ENCODE measurements at places on chromosomes 1 and 21.

- no peak for DNase-seq
These were observed 65.9 kb upstream of the ATP5PO start for GRCh38 chr21:33981391-33982101.

DNA sequence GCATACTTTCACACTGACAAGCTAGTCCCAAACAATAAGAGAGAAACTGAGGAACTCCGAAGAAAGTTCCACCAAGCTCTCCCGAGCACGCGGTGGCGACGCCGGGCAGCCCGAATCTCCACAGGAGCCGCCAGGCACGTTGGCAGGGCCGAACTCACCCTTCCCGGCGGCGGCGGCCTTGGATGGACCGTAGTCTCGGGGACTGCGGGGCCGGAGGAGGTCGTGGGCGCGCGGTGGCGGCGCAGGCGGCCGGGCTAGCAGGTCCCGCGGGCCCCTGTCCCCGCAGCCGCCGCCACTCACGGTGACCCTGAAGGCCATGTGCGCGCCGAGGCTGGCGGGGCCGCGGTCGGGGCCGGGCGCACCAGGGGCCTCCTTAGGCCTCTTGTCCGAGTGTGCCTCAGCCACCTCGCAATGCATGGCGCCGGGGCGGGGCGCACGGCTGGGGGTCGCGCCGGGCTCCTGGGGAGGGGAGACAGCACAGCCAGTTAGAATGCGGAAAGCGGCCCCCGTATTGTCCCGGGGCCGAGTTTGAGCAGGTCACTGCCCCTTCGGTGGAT lies 1.2 kb downstream of the GLIS1 start:
- no peak for DNase-seq

DNA sequence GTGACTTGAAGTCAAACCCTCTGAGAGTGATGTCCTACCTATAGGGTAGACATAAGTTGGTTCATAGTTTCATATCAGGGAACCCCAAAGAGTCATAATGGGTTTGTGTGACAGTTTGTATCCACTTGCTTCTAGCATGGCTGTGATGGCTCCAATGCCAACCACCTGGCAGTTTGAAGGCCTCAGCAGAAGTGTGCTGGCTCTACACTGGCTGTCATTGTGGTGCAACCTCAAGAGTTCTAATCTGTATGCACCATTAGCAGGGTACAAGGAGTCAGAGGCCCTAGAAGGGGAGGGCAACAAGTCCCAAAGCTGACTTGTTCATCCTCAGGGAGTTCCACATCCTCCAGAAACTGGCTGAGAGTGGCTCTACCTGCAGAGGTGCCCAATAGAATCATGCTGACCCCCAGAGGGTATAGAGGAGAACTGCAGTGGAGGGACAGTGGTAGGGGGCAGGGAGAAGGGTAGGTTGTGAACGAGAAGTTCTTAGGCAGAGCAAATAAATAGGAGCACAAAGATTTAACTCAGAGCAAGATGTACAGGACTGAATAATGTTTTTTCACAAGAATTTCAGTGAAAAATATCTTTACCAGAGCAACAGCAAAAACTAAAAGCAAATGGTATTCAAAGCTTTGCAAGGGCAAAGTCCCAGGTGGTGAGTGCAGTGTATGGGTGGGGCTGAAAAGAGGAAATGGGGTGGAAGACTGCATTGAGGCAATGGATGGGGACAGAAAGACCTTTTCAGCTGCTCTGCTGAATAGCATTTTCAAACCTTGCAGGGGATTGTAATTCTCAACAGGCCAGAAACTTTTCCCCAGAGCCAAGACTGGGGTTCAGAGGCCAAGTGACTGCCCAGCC lies 3.2 kb downstream of the FCRL2 start:
- DNase-seq = no peak

DNA sequence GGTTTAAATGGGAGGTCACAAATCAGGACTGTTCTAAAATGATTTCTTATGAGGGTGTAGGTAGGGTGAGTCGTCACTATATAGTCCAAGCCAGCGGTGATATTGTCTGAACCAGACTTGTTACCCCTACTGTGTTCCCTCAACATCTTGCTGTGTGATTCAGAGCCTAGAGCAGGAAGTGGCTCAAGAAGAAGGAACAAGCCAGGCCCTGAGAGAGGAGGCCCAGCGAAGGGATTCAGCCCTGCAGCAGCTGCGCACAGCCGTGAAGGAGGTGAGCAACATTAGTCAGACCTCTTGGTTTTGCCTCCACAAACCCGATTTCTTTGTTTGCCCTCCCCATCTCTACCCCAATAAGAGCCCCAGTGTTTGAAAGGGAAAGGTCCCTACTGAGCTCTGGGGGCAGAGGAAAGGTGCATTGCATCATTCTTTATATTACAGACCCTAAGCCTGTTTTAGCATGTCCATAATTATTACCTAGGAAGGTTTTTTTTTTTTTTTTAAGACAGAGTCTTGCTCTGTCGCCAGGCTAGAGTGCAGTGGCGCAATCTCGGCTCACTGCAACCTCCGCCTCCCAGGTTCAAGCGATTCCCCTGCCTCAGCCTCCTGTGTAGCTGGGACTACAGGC lies 5.0 kb upstream of the SH3BGRL3 start:
- no peak for DNase-seq

Data from C1 segment of cervical spinal cord (tissue), 14 donors.